ENCODE measurements at places on chromosomes 2 and 18.

DNA sequence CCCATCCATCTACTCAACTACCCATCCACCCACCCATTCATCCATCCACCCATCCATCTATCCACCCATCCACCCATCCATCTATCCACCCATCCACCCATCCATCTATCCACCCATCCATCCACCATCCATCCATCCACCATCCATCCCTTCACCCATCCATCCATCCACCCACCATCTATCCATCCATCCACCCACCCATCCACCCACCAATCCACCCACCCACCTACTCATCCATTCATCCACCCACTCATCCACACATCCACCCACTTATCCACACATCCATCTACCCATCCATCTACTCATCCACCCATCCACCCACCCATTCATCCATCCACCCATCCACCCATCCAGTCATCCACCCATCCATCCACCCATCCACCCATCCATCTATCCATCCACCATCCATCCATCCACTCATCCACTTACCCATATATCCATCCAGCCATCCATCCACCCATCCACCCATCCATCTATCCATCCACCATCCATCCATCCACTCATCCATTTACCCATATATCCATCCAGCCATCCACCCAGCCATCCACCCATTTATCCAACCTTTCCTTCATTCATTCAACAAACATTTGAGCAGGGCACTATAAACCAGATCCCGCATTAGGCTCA is 2.1 kb upstream of the NGEF start:
- no peak for DNase-seq

GRCh38 chr2:229265727-229266126 is 5.4 kb downstream of the PID1 start:
- DNase-seq: no peak

GRCh38 chr18:73653827-73654226 is 493.8 kb downstream of the FBXO15 start:
- no peak for DNase-seq

DNA sequence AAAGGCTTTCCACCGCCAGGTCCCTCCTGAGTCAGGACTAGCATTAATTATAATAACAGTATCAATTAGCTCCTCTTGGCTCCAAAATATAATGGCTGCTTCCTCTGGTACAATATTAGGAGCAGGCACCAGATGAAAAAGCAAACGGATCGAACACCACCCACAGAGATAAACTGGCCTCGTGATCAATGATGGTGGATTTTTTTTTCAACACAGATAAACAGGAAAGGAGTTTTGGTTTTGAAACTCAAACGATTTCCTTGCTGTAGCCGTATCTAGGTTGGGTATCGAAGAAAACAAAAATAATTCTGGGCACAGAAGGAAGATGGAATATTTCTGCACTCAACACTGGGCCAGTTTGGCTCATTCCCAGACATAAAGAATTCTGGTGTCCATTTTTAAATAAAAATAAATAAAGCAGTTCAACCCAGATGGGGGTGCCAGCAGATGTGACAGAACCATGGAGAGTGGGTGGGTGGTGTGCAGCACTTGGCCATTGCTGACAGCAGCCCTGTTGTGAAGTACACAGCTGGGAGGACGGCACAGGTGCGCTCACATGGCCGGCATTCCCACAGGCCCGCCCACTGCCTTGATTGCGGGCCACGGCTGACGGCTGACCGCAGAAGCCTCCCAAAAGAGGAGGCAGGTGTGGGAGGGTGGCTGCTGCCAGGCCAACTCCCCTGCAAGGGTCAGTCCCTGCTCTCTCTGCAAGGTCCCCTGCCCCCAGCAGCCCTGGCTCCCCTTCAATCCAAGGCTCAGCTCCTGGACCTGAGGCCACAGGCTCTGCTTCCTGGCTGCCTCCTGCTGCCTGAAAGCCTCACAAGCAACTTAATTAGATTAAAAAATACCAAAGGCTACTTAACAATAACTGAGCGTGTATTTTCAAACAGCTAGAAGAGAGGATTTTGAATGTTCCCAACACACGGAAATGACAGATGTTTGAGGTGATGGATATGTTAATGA is 351.9 kb upstream of the ID2 start:
- DNase-seq: no peak

DNA sequence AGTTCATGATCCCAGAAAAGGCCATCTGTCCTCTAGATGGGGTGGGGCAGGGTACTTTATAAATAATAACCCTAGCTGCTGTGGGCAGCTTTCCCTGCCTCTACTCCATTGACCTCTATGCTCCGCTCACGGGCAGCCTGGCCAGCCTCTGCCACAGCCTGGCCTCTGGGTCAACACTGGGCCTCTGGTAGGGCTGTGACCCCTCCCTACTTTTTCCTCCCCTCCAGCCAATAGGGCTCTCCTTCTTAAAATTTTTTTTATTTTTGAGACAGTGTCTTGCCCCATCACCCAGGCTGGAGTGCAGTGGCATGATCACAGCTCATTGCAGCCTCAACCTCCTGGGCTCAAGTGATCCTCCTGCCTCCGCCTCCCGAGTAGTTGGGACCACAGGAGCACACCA is 4.1 kb upstream of the GAREM2 start:
- no peak for DNase-seq

GRCh38 chr2:216607277-216607560 is 26.0 kb upstream of the IGFBP2 start:
- DNase-seq: no peak

DNA sequence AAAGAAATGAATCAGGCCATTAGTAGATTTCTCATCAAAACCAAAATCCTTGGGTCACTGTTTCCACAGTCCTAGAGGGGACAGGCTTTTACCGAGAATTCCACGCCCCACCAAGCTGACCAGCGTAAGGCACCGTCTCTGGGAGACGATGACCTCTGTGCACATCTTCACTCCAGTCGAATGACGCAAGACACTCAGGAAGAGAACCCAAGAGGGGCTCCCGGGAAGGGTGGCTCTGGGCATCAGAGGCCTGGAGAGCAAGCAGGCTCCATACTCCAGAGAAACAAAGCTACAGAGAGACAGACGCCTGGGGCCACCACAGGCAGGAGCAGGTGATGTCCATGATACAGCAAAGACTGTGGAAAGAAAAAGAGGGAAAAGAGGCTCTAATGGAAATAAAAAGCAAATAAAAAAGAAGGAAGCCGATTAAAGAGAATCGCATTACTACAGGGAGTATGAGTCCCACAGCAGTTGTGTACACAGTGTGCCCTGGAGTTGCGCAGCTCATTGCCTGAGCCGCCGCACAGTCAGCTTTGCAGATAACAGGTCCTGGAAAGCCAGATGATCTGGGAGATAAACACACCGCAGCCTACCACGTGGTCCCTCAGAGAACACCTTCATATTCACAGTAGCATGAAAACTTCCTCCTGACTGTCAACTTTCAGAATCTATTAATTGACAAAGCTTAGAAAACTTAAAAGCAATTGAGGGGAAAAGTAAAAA is 572.7 kb upstream of the SALL3 start:
- no peak for DNase-seq

- no peak for DNase-seq
These were observed 7.1 kb upstream of the CERS6 start for GRCh38 chr2:168448980-168449379.

GRCh38 chr2:26059542-26059941 is 25.7 kb downstream of the RAB10 start:
- DNase-seq: no peak

- no peak for DNase-seq
These were observed 108.7 kb downstream of the DPP10 start for GRCh38 chr2:114550895-114551793.

DNA sequence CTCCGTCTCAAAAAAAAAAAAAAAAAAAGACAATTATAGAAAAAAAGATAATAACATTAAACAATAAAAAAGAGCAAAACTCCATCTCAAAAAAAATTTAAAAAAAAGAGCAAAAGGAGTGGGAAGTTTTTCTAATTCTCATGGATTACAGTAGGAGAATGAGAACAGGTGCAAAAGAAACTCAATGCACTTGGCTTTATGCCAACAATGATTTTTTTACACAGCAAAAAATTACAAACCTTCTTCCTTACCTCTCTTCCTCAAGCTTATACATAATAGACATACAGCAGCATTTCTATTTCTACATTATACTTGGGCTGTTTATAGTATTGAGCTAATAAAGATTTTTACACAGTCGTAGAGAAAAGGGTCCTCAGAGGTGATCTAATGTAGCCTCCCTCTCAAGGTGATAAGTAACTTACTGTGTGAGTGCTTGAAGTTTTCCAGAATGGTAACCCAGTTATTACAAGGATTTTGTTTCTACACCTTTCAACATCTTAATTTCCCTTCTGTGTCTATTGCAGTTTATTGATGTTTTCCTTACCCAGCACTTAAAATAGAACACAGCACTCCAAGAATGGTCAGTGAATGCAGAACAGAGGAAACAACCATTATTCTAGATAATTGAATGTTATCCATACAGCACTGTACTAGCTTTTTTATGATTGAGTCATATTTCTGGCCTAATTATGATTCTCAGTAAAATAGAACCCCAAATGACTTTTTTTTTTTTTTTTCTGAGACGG is 34.9 kb upstream of the RNF138 start:
- no peak for DNase-seq

DNA sequence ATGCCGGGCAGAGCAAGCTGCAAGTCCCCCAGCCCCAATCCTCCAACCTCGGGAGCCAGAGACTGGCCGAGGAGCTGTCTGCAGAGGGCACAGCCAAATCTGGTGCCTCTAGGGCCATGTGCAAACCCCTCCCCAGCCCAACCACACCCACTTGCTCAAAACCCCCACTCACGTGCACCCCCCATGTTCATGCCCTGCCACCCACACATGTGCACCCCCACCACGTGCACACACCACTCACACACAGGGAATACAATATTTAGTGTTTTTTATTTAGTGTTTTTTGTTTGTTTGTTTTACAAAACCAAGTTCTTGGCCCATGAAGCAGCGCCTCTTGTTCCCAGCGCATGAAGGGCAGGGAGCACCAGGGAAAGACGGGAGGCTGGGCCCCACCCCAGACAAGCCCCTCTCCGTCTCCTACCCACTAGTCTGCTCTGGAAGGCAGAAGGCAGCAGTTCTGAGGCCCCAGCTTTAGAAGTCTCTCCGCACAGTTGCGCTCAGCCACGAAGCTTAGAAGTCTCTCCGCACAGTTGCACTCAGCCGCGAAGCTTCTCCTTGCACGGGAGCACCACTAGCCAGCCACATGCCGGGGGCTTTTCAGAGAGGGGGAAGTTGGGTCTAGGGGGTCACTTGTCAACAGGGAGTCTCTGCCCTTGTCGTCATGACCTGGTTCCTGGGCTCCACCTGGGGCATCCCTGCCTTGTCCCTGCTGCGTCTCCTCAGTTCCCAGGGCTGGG is 276.1 kb upstream of the HDAC4 start:
- no peak for DNase-seq

DNA sequence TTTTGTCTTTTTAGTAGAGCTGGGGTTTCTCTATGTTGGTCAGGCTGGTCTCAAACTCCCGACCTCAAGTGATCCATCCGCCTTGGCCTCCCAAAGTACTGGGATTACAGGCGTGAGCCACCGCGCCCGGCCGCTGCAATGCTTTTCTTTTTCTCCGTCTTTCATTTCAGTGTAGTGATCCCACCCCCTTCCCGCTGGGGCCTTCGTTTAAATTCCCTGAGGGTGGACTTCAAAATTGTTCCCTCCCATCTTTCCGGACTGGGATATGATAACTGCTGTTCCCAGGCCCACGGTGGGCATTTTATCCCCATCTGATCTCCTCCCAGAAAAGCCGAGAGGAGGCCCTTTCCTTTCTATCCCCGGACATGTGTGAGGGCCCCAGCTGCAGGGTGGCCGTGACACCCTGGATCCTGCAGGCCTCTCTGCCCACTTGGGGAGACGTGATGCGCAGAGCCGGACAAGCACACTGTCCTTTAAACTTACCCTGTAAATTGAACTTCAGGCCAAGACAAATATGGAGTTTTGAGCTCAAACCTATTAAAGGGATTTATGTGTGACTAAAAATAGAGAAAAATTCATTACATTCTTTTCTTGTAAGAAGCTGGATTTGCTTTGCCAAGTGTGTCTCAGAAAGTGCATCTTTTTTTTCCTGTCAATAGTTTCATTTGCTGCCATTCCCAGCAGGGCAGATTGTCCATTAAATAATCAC is 54.5 kb upstream of the AFF3 start:
- DNase-seq: no peak

DNA sequence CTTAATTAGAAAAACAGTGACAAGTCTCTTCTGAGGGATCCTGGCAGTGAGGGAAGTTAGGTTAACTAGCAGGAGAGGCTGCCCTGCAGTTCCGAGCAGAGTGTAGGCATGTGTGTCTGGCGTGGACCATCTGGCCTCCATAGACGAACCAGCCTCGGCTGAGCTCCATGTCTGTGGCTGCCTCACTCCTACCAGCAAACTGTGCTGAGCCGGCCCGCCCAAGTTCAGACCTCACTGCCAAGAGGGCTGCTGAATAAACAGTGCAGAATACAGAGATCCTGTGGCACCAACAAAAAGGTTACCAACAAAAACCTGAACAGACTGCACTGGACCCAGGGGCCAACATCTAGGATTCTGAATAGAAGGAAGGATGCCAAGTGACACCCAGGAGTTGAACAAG is 27.3 kb downstream of the INO80C start:
- no peak for DNase-seq

GRCh38 chr2:139281124-139281523 is 500.9 kb upstream of the NXPH2 start:
- DNase-seq: no peak

DNA sequence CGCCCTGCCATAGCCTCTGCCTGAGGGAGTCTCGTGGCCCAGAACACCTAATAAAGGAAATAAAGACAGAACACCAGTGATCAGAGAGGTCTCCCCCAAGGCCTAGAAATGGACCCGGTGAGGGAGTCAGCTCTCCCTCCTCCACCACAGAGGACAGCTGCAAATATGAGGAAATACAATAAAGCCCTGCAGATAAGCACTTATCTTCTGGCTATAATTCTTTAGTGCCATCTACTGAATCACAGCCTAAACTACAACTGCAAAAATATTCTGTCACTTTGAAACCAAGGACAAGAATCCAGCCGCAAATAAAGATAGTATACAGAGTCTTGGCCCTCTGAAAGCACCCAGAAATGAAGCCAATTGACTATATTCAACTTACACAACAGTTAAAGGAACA is 42.4 kb upstream of the TACR1 start:
- DNase-seq: no peak

DNA sequence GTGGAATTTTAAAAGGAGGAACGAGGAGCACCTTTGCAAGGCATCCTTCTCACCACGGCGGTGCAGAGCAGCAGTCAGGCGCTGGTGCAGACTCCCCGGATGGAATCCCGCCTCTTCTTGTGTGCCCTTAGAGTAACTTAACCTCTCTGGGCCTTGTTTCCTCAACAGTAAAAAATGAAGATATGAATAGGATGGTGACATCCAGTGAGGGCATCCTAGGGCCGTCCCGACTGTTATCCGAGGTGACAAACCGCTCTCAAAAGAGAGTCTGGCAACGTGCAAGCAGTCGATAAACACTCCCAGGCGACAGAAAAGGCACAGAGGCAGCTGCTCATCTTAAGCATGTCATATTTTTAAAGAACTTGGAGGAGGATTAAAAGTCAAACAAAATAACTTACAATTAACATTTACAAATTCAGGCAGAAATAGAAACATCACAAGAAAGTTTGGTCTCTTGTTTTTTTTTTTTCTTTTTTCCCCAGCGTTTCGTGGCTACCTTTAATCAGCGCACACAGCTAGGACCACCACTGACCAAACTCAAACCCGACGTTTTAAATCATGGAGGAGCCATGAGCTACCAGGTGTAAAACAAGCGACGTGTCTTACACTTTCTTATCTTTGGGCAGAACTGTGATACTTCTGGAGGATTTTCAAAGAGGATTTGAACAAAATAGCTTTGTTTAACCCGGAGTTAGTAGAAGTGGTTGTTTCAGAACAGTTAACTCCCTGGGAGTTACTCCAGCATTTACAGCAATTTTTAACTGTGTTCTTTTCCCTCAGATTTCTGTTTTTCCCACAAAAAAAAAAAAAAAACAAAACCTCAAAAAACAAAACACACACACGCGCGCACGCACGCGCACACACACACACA is 2.1 kb downstream of the MBP start:
- no peak for DNase-seq
